ENCODE measurements at places on chromosomes 11 and 22.
A peak's percentile ranks its signal among the peaks of the same experiment; 100 is the strongest.

DNA sequence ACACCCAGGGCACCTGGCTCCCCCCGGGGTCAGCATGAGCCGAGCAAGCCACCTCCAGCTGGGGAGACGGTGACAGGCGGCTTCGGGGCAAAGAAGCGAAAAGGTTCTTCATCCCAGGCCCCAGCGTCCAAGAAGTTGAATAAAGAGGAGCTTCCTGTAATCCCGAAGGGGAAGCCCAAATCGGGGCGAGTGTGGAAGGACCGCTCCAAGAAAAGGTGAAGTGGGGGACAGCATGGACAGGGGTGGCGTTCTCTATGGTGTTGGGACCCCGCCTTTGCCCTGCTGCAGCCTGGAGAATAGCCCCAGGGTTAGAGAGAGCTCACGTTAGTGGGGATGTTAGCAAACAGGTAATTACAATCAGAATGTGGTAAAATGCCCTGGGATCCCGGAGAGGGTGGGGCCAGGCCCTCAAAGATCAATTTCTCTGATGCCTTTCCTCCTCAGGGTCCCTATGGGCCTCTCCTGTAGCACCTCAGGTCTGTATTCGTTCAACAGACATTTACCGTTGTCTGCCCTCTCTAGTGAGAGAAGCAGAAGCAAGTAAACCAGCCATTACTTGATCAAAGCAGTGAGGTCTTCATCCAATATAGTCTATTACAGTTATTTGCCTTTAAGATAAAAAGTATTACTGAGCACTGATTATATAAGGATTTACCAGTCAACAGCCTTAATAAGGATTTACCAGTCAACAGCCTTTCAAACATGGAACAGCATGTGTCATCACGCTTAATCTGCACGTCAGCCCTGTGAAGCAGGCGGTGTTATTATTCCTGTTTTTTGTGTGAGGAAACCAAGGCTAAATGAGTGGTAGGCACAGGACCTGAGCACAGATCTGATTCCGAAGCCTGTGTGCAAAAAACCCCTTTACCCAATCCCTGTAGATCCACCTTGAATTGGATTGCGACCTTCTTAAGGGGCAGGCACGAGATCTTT, 1.0 kb downstream of the CCDC86 start:
- no peak for DNase-seq

DNA sequence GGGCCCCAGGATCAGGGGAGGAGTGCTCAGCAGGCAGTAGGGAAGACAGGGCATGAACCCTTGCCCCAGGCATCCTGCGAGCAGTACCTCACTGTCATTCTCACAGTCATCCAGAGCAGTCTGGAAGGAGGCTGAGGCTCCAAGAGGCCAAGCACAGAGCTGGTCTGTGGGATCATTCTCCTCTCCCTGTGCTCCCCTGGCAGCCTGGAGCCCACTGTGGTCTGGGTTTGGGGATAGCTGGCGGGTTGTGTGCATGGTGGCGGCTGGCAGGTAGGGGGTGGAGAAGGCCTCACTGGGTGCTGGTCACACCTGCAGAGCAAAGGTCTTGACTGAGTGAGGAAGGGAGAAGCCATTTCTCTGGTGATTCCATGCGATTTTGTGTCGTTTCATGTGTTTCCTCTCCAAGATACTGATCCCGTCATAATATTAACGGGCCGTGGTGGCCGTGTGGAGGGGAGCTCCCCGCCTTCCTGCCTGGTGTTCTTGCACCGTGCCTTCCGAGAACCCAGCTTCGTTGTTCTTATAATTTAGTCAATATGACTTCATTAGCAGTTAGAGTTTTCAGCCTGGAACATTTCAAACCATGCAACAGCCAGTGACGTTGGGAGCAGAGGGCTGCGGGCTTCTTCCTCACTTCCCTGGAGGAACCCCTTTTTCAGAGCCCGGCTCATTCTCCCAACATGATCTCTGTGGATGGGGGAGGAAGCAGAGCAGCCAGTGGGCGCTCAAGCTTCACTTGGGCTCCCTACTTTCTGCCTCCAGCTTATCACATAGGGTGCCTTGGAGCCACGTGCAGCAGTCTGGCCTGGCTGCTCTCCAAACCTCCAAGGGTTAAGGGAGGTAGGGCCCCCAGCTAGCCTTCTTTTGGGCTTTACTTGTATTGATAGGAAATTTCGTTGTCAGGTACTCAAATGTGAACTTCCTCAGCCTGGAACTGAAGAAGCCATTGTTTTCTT, 20.8 kb upstream of the ADORA2A start:
- no peak for DNase-seq

DNA sequence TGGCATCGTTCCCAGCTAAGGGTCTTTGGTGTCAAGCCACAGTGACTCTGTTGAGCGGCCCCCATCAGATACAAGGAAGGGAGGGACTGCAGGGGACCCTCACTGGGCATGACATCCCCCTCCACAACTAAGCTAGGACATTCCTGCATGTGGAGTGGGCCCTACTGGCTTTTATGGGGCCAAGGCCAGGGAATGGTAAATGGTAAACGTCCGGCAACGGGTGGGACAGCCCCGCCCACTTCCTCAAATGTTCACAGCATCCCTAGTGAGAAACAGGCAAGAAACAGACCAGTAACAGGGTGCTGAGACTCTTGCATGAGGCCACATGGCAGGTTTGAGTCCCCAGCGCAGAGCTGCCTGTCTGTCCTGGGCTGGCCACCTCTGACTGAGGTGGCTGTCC, 4.4 kb downstream of the TMPRSS6 start:
- DNase-seq: no peak

DNA sequence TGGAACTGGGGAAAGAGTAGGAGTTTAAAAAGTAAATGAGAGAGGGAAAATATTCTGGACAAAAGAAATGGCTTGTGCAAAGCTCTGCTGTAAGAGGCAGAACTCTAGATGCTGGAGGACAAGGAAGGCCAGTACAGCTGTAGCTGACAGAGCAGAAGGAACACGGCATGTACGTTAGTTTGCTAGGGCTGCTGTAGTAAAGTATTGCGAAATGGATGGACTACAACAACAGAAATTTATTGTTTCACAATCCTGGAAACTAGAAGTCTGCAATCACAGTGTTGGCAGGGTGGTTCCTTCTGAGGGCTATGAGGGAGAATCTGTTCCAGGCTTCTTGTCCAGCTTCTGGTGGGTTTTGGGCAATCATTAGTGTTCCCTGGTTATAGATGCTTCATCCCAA, 454.4 kb downstream of the NTM start:
- DNase-seq: no peak

- no peak for DNase-seq
These were observed 21.9 kb upstream of the POLD3 start for GRCh38 chr11:74570266-74571061.

GRCh38 chr22:38766076-38766777, 10.4 kb upstream of the SUN2 start:
- no peak for DNase-seq

- DNase-seq: no peak
These were observed 4.2 kb upstream of the ZDHHC8 start for GRCh38 chr22:20127318-20127868.

DNA sequence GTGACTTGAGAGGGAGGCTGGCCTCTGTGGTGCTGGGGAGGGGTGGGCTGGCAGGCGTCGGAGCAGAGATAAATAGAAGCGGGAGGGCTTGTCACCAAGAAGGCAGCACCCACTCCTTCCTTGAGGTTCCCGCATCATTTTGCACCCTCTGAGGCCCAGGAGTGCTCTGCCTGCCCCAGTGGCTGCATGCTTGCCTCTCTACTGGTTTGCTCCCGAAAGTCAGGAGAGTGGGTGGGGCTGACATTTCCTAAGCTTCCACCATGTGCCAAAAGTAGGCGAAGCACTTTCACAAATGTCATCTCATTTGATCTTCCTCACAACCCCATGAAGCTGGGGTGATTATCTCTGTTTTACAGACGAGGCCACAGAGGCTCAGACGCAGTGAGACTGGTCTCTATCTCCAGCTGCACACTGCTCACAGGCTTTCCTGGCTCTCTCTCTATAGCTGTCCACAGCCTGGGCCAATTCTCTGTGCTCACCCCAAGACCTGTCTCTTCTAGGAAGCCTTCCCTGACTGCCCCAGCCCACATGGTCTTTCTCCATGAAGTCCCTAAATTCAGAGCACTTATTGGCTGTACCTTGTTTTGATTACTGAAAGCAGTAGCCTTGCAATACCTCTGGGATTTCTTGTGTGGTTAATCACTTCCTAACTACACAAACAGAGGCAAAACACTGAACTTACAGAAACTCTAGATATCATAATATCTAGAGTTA, 2.6 kb upstream of the UCP3 start:
- peak; percentile 8 for DNase-seq

GRCh38 chr22:50341977-50342650, 1.0 kb upstream of the PPP6R2 start:
- DNase-seq: peak; percentile 75

GRCh38 chr11:87258171-87258833, 220.6 kb downstream of the TMEM135 start:
- no peak for DNase-seq

- no peak for DNase-seq
These were observed 40.7 kb upstream of the SLC6A5 start for GRCh38 chr11:20558741-20559140.

- no peak for DNase-seq
These were observed 164.0 kb upstream of the RASSF10 start for GRCh38 chr11:12845163-12845562.

DNA sequence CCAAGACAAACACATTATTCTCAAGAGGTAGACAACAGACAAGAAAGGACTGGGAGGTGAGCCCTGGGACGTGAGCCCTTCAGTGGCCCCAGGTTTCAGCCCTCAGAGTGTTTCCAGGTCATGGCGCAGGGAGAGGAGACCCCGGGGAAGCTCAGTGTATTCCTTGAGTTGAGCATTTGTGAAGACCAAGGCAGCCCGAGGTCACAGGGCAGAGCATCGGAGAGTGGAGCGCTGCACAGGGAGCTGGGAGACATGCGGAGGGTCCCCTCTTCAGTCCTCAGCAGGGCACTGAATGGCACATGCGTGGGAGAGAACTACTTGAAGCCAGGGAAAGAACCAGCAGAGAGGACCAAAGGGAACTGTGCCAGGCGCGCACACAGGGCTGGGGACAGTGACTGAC, 11.7 kb downstream of the KRTAP5-6 start:
- no peak for DNase-seq

- no peak for DNase-seq
These were observed 8.4 kb upstream of the CTR9 start for GRCh38 chr11:10742460-10743208.

GRCh38 chr11:62962391-62962790, 22.4 kb downstream of the SLC22A6 start:
- no peak for DNase-seq

DNA sequence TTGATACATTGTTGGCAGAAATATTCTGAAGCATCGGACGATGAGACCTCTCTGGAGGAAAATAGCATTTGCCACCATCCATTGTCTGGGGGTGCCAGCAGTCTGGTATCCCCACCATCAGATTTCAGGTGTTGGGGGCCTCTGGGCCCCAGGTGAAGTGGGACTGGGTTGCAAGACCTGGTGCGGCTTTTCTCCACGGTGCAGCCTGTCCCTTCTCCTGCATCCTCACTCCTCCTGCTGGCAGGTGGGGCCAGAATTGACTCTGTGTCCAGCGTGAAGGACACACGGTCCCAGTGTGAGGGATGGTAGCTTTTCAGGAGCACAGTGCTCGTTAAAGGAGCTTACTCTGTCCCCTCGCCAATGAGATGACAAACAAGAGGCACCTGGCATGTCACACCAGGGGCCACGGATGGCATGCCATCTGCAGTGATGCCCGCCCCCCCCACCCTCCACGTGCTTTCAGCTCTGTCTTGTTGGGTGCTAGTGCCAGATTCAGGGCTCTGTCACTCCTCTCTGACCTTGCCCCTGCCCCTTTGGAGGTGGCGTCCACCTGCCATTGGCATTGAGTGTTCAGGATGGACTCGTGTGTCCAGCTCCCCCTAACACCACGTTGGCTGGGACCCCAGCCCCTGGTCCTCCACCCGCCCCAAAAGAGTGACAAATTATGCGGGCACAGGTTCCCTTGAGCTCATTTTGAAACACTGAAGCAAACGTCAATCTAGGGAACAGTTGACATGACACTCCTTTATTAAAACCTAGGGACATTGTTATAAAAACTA, 62.4 kb downstream of the PARVG start:
- DNase-seq: no peak

DNA sequence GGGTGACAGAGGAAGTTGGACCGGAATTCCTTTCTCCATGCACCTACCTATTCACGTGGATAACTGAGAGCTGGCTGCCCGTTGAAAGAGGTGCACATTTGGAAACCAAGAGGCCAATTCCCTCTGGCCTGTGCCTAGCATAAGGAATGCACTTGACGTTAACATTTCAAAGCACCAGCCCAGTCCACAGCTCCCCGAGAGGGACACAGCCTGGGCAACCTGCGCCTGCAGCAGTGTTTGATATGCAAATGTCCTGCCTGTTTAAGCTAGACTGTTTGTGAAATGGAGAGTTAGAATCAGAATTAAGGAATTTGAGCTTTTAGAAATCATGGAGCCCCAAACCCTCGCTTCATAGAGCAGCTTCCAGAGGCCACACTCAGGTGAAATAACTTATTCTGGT, 126.1 kb downstream of the DSCAML1 start:
- DNase-seq: no peak

DNA sequence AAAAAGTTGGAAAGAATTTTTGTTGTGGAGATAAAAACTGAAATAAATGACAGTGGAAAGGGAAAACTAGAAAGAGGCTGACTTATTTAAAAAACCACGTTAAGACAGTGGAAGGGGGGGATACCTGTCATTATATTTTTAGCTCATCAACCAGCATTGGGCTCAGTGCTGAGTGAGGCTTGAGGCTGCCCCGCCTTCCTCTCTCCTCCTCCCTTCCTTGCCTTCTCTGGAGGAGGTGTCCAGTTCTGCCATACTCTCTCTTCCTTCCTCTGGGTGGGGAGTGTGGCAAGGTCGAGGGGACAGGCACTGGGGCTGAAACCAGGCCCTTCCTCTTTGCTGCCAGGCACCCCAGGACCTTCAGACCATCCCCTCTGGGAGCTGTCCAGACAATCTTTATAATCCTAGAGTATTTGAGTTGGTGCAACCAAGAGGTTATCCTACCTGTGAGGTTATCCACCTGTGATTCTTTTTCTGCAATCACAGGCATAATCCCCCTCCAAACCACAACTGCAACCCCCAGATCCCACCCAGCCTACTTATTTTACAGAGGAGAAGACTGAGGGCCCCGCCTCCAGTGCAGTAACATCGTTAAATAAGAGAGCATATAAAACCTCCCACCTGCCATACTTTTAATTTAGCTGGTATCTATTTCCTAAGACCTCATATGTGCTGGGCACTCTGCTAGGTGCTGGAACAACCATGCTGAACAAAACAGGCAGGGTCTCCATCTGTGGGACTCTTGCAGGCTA, 578.5 kb downstream of the BUD13 start:
- DNase-seq: no peak

DNA sequence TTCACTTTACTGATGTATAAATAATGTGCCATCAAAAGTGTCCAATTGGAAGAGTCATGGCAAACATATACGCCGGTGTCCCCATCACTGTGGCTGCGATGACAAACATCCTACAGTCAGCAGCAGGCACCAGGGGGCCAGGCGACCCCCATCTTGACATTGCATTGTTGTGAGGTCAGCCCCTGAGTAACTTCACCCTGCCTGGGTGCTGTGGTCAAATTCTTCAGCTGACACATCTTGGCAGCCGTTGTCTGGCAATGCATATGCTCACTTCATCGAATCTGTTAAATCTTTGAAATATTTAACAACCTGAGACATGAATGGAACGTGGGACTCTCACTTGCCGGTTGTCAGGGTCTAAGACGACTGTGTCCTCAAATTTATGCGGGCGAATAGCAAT, 430.9 kb downstream of the BRD1 start:
- DNase-seq: no peak

GRCh38 chr22:27099946-27100722, 442.7 kb downstream of the MIAT start:
- no peak for DNase-seq
